ENCODE measurements at places on chromosomes 11 and 22.

DNA sequence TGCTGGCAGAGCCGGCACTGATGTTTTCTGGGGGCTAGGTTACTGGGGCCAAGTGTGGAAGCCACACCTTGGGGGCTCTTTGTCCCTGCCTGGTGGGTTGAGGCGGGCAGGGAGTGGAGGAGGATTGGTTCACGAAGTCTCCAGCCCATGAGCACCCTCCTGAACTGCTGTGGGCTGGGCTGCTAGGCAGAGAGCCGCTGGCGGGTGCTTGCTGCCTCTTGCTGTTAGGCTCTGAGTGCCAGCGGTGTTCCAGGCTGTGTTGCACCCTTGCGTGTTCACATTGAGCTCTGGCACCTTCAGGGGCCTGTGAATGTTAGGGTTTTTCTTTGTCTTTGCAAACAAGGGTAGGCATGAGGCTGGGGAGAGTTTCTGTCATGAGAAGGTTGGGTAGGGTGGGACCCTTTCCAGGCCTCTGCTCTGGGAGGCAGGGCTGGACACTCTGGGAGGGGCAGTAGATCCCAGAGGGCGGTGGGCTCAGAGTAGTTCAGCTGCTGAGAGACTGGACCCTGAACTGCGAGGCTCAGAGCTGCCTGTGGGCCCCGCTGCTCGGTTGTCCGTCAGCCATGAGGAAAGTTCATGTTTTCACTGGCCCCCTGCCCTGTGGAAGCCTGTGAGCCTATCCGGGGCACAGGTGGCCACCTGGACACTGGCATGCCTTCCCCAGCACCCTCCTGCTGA, 24.0 kb upstream of the TMEM191C start:
- no peak for DNase-seq

- no peak for DNase-seq
These were observed 235.3 kb upstream of the SORL1-AS1 start for GRCh38 chr11:121688055-121688491.

DNA sequence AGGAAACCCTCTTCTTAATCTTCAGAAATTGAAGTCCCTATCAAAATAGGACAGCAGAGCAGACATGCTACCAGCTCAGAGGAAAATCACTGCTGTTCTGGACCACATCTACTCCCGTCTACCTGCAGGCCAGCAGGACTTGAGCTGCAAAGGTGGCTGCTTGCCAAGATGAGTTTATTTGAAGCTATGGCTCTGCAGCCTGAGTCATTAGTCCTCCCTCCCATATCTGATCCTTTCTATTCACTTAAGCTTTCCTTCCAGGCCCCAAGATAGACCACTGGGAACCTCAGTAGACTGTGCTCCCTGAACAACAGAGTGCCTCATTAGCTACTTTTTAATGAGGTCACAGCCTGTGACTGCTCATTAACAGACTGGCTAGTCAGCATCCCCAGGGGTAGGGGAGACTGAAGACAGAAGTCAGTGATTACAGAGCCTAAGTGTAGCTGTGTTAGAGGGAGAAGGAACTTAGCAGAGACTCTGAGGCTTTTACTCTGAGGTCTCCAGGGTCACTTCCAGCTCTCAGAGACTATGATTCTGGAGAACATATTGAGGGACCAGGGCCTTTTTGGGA, 6.8 kb upstream of the OR10A2 start:
- DNase-seq = no peak

GRCh38 chr11:1077033-1077416, 2.4 kb downstream of the MUC2 start:
- DNase-seq = no peak

DNA sequence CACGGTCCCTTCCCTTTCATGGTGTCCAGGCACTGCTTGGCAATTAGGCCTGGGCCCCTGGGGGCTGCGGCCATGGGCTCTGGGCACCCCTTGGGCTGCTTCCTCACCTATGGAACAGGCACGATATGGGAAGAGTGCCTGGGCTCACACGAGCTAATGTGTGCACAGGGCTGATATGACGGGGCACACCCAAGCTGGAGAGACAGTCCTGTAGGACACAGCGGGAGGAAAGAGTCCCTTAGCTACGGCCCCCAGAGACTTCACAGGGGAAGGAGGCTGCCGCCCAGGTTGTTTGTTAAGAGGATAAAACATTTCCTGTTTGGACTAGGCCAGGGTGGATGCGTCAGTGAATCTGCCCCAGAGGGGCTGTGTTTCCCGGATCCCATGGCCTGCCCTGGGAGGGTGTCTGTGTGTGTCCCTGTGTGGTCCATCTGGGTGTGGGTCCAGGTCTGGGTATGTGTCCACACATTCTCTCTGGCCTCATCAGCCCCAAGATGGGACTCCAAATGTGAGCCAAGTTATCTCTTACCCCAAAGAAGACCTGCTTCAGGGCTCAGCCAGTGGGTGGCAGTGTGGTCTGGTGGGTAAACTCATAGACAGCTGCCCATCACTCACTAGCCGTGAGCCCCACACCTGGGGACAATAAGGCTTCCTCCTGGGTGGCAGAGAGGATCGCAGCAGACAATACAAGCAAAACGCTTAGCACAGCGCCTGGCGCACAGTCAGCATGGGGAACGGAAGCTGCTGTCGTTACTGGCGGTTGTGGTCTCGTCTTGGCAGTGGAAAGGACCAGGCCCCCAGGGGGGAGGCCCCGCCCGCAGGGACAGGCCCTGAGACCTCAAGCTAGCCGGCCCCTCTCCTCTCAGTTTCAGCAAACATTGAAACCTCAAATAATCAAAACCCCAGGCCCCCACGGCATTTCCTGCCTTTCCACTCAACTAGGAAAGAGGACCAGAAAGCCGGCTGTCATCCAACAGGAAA, 3.2 kb upstream of the EMID1 start:
- no peak for DNase-seq

DNA sequence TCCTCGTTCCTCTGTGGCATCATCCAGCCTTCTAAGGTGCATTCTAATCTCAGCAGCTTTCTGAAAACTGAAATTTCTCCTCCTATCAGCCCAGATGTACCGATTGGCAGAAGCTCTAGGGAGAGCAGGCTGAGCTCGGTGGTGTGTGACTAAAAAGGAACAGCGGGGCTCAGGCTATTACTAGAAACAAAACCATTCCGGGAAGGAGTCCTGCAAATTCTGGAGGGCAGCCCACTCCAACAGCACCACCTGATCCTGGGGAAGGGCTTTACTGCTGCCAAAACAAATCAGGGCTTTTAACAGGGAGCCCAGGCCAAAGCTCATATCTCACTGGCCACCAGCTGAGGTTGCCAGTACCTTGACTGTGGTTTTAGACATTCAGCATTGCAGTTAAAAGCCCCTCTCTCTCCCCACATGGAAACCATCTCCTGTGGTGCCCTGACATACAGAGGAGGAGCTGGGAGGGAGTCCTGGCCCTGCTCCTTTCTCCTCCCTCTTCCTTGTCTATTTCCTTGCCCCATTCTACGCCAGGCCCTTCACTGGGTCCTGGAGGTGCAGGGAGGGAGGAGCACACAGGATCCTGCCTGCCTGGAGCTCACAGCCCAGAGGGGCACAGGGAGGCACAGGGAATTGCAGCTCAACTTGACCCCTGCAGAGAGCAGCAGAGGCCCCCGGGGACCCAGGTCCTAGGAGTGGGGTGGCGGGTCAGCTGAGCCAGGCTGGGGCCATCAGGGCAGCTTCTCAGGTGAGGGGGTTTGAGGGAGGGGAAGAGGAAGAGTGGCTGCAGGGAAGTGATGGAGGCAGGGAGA, 889 bp downstream of the PLAAT4 start:
- DNase-seq = no peak

DNA sequence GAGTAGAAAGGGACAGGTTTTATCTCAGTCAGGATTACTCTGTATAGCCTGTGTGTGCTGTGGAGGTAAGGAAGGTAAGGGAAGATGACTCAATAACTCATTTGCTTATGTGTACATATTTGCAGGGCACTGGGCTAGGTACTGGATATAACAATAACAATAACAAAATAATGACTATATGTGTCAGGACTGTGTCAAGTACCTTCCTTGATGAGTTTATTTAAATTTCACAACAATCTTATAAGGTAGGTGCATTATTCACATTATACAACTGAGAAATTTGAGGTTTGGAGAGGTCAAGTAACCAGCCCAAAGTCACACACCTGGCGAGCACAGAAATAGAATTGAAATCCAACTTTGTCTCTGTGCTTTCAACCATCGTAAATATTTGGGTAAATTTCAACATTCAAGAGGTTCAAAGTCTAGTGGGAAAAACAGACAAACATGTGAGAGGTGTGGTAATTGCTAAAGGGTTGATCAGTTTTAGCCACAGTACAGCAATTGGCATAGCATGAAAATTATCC, 131.8 kb downstream of the APIP start:
- no peak for DNase-seq

DNA sequence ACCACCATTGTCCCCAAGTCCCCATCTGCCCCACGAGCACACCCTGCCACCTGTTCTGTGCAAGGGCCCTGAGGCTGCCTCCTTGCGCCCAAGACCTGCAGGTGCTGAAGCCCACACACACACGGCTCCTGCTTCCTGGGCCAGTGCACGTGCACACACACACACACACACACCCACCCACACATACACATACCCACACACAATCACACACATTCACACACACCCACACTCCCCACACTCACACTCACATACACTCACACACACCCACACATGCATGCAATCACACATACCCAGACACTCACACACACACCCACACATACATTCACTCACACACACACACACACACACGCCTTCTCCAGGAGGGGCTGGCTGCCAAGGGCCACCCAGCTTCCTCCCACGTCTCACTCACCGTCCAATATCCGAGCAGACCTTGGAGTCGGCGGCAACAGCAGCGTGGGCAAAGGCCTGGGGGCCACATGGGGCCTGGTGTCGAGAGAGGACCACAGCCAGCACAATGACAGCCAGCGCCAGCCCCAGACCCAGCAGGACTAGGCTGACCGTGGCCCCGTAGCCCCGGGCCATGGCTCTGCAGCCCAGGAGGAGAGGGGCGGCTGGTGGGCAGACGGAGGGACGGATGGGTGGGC, 616 bp downstream of the GGT5 start:
- no peak for DNase-seq

- no peak for DNase-seq
These were observed 37.3 kb downstream of the LRP5 start for GRCh38 chr11:68349461-68350249.

- DNase-seq = no peak
These were observed 257.7 kb downstream of the SOX6 start for GRCh38 chr11:16098526-16099205.

DNA sequence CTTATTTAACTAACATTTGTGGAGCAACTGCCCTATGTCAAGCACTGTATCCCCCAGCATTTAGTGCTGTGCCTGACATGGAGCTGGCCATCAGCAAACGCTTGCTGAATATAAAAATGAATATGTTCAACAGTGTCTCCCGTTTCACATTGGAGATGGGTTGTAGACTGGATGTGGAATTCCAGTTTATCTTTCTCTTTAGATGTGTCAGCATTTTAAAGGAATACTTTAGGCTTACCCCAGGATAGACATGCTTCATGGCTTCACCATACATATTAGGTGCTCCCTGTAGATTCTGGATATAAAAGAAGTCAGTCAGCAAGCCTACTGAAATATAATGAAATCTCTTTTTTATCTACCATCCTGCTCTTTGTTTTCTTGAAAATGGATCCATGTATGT, 21.3 kb upstream of the TPH1 start:
- DNase-seq = no peak
